ENCODE measurements at places on chromosomes 2 and 18.
A peak's percentile ranks its signal among the peaks of the same experiment; 100 is the strongest.

GRCh38 chr2:23497063-23497462 is 112.1 kb downstream of the KLHL29 start:
- DNase-seq = peak; percentile 67

GRCh38 chr2:55934337-55934736 is 10.8 kb upstream of the EFEMP1 start:
- no peak for DNase-seq

- no peak for DNase-seq
Observed at GRCh38 chr2:46497766-46498165, 18.4 kb downstream of the TMEM247 start.

DNA sequence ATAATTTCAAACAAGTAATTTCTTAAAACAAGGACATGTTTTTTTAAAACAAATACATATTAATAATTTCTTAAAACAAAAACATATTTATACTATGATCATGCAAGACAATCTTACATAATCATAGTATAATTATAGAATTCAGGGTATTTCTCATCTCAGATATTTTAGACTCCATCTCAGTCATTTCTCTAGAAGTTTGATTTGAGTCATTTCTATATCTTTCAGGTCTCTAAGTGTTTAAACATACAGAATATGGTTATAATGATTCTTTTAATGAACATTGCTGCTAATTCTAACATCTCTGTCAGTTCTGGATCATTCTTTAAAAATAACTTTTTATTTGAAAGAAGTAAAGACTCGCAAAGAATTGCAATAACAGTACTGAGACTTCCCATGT is 154.2 kb upstream of the KYNU start:
- no peak for DNase-seq

DNA sequence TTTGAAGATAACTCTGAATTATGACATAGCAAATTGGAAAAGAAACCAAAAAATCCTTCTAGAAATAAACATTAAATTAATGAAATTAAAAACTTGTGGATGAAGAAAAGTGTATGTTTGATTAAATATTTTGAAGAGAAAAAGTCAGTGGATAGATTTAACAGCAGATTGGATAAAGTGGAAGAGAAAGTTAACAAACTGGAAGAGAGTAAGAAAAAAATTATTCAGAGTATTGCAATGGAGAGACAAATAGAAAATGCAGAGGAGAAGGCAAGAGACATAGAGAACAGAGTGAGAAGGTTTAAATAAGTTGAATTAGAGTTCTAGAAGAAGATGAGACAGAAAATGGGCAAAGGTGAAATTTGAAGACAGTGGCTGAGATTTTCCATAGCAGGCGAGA is 162.8 kb downstream of the DIS3L2 start:
- DNase-seq = no peak

- DNase-seq = no peak
Observed at GRCh38 chr2:142175813-142176338, 45.1 kb upstream of the LRP1B start.

- no peak for DNase-seq
Observed at GRCh38 chr2:66497431-66498288, 62.7 kb downstream of the MEIS1 start.

DNA sequence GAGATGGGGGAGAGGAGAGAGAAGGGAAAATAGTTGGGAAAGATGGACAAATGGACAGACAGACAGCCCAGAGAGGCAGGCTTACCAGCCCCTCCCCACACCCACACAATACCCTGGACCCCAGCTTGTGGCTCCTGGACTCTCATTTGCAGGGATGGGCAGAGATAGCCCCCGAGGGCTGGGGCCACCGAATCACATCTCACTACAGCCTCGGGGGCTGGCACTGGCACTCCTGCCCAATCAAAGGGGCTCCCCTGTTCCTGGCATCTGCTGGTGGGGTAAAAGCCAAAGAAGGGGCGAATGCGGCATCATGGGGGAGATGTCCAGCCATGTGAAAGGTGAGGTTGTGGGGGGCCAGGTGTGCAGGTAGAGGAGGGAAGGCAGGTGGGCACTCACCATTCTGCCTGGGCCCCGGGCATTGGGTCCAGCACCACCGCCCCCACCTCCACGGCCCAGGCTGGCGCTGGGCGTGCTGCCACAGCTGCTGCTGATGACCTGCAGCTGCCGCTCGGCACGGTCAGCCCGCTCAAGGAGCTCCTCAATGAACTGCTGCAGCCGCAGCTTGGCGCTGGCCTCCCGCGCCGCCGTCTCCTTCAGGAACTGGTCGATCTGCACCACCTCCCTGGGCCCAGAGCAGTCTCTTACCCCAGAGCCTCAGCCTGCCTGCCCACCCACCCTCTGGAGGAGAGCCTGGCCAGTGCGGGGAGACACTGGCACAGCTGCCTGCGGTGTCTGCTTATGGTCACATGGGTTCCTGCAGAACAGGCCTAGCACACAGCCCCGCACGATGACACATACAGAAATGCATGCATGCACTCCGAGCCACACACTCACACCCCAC is 18.0 kb downstream of the FBXO41 start:
- DNase-seq = no peak

DNA sequence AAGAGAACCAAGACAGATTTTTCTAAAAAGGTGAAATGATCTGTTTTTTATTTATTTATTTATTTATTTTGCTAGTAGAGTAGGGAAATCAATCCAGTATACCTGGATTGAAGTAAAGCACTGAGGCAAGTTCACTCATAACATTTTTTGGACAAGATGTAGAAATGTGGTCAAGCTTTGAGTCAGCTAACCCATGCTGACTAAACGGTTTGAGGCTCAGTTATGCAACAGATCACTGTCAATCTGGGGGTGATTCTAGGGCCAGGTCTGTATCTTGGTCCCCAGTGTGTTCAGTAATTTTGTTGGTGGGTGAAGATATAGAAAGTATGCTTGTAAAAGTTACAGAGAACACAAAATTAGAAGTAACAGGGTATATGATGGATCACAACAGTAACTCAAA is 60.2 kb downstream of the RMDN2 start:
- no peak for DNase-seq

DNA sequence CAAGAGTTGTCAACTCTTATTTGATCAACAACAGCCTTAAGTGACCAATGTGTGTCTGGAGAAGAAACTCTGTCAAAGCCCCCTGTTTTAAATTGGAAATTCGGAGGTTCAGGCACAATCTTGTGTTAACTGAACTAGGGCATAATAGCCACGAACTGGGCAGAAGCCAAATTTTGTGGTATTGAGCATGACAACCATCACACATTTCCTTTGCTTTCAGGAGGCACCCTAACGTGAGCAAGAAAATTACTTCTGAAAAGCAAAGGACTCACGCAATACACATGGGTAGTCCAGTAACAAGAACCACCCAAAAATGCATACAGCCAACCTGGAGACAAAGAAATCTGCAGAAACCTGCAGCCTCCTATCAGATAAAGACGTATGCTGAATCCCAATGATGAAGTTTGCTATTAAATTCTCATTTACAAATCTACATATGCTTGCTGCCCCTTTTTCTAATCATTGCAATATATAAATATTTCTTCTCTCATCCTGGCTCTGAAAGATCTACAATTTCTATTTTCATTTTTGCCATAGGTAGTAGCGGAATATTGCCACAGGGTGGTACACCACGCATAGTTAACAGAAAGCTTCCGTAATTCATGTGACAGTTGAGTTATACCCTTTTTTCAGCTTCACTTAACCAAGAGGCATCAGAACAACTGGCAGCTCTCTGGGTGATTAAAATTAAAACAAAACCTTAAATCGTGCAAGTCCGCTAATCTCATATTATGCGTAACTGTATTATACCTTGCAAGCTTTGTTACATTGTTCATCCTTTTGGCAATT is 495.8 kb downstream of the NRXN1 start:
- DNase-seq = no peak

DNA sequence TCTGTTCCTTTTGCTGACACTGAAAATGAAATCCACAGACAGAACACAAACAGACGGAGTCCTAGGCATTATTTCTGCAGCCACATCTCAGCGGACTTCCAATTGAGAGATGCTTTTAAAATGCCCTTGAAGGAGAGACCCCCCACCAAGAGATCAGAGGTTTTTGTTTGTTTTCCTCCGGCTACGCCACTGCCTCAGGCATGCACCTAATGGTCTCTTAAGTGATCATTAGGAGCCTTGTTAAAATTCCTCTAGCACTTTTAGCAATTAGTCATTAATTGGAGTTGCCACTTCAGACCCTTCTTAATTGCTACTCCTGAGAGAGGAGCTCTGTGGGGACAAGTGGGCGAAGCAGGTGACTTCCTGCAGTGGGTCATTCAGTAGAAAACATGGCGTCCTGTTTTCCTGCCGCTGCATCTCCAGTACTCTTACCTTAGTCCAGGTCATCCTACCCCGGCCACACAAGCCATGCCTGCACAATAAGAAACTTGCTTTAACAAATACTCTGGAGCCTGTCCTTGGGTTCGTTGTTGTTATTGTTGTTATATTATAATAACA is 257.7 kb upstream of the CHAC2 start:
- no peak for DNase-seq

DNA sequence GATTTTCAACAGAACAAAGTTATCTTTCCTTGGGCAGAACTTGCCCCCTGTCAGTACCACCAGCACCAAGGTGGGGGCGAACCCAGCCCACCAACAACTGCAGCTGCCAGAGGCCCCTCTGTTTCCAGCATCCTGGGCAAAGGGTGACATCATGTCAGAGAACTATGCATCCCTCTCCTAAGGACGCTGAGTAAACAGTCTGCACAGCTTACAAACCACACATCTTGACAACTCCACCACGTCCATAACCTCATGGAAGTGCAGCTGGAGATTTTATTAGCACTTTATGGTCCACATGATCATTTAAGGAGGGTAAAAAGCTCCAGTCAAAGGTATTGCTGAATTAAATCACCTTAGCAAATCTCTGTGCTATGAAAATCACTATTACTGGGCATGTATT is 40.4 kb downstream of the PIEZO2 start:
- DNase-seq = no peak

- no peak for DNase-seq
Observed at GRCh38 chr2:4357121-4357520, 653.7 kb downstream of the DCDC2C start.

DNA sequence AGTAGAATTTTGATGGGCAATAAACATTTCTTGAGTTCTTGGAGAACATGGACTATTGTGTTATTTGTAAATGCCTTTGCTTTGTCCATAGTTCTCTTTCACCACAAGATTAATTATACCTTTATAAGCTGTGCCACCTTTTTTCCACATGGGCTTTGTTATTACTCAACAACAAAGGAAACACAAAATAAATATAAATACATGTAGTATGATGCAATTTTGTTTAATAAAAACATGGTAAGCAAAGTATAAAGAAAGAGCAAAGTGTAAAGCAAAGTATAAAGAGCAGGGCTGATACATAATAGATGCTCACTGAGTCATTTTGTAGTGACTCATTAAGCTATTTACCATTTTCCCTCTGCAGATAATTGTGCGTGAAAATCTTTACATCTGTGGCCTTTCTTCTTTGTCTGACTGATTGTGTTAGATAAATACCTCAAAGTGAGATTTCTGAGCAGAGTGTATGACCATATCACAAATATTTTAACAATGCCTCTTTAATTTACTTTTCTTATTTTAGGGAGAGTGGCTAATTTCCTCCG is 80.9 kb downstream of the CERS6 start:
- DNase-seq = no peak

DNA sequence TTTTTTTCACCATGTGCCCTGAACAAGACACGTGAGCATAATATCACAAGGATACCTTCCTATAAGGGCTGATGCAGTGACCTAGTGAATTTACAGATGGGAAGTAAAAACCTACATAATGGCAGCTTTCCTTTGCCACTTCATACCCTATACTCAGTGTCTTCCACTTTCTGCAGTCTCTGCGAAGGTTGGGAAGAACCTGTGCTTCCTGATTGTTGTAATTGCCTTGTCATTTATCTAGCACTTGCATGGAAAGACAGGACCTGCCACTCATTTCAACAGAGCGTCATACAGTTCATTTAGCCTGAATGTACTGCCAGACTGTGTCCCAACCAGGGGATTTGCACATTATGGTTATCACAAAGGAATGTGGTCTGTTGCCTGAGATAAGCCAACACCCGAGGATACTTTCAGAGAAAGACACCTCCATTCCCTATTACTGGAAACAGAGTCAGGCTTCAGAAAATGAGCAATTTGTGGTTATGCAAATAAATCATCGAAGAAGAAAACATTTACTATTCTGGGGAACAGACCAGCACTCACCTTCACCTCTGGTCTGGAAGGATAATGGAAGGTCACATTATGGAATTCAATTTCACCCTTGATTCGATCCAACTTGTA is 55.0 kb downstream of the ABCB11 start:
- peak; percentile 7 for DNase-seq

DNA sequence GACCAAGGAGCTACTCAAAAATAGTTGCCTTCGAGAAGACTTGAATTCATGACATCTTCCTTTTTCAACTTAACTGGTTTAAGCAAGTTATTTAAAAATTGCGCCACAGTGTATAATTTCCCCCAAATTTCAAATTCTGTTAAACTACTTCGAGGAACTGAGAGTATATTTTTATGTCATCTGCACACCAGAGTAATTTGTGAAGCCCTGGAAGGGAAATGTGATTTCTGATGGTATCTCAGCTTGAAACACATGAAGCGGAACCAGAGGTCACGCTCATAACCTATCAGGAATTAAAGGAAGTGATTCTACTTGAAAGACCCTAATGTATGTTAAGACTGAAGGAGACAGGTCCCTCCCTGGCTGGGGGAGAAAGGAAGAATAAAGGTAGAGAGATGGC is 33.9 kb upstream of the DARS1 start:
- no peak for DNase-seq

DNA sequence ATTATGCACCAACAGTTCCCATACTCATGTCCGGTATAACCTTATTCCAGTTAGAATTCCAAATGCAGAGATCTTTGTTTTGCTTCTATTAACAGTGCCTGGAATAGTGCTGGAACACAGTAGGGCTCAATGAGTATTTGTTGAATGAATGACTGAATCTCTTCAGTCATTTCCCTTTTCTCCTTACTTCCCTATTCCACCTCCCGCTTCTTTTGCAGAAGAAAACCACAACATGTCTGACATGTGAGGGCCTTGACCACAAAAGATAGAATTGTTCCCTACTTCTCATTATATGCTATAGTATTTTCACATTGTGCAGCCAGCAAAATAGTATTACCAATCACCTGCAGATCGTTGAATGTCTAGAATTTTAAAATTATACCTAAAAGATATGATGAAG is 19.5 kb upstream of the HNRNPLL start:
- DNase-seq = no peak

DNA sequence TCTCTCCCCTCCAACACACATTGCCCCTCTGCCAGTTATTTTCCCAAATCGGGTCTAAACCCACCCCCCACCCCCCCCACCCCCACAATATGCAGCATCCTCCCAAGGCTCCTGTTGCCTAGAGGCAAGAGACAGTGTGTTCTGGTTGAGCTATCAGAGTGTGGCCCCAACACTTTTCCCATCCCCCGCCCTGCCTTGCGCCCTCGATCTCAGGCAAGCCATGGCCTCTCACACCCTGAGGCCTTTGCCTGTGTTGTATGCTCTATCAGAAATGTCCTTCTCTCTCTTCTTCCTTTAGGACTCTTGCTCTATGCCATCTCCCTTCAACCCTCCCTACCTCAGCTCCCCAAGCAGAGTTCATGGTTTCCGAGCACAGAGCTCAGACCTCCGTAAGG is 9.5 kb upstream of the GRHL1 start:
- no peak for DNase-seq

Data from activated CD8-positive, alpha-beta T cell treated with anti-CD3 and anti-CD28 coated beads for 36 hours (primary cell).